BJ (cell line): ENCODE measurements at places on chromosomes 1 and 21. TPM values are rescaled to one million over a fixed set of nuclear protein-coding genes. Genes with fewer than 3 reads are reported as not detected.

Gene ACTA1
- polyA plus RNA-seq: 0.10 and 0.11 TPM in 2 replicates

Gene UQCRHL
- polyA plus RNA-seq: 0.56 and 1.3 TPM in 2 replicates

Gene SPTA1
- not detected in 2 replicates for polyA plus RNA-seq

Gene GPATCH2
- 2.7 and 6.3 TPM in 2 replicates for polyA plus RNA-seq

Gene TEX38
- 0.07 TPM in 1 of 2 replicates, not detected in the other for polyA plus RNA-seq

Gene CSF3R
- not detected in 2 replicates for polyA plus RNA-seq

Gene CRNN
- polyA plus RNA-seq: not detected in 2 replicates

Gene PTPN7
- not detected in 2 replicates for polyA plus RNA-seq

Gene SLC26A9
- not detected in 2 replicates for polyA plus RNA-seq

Gene PTAFR
- 0.10 and 0.20 TPM in 2 replicates for polyA plus RNA-seq
